ENCODE measurements at places on chromosomes 5 and 9. TPM values are rescaled to one million over a fixed set of nuclear protein-coding genes. Genes with fewer than 3 reads are reported as not detected.

GRCh38 chr5:72020161-72020983 is 86.9 kb upstream of the MAP1B start:
- no peak for DNase-seq

- no peak for DNase-seq
Observed at GRCh38 chr5:132469380-132470009, 21.1 kb downstream of the IRF1 start.

DNA sequence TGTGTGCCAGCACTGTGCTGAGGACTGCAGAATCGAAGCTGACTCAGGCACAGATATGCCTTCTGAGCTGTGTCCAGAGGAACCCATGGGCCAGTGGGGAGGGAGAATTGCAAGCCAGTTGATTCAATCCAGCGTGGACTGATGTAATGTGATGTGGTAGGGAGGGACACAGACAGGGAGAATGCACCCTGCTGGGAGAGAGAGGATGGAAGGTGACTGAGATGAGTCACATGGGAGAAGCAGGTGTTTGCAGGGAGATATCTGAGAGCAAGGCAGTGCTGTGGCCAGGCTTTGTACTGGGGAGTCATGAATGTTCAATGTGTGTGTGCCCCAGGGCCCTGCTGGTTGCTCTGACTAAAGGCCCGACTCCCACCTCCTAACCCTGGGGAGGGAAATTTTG is 75.7 kb downstream of the IRX1 start:
- no peak for DNase-seq

DNA sequence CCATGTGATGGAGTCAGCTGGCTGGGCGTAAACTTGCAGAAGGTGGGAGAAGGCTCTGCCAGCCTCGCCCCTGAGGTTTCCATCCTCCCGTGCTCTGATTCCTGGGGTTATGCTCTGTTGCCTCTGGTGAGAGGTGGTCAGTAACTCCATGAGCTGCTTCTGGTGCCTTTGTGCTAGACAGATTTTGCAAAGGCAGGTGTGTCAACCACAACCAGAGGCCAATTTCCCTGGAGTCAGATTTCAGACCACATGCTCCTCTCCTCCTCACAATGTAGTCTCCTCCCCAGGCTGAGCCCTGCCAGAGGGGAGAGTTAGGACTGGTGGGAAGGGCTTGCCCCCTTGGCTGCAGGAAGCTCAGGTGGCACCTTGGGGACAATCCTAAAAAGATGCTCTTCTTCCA is 38.8 kb upstream of the TENT4A start:
- DNase-seq: no peak

GRCh38 chr9:71620746-71621145 is 147.6 kb downstream of the CEMIP2 start:
- peak; percentile 82 for DNase-seq

DNA sequence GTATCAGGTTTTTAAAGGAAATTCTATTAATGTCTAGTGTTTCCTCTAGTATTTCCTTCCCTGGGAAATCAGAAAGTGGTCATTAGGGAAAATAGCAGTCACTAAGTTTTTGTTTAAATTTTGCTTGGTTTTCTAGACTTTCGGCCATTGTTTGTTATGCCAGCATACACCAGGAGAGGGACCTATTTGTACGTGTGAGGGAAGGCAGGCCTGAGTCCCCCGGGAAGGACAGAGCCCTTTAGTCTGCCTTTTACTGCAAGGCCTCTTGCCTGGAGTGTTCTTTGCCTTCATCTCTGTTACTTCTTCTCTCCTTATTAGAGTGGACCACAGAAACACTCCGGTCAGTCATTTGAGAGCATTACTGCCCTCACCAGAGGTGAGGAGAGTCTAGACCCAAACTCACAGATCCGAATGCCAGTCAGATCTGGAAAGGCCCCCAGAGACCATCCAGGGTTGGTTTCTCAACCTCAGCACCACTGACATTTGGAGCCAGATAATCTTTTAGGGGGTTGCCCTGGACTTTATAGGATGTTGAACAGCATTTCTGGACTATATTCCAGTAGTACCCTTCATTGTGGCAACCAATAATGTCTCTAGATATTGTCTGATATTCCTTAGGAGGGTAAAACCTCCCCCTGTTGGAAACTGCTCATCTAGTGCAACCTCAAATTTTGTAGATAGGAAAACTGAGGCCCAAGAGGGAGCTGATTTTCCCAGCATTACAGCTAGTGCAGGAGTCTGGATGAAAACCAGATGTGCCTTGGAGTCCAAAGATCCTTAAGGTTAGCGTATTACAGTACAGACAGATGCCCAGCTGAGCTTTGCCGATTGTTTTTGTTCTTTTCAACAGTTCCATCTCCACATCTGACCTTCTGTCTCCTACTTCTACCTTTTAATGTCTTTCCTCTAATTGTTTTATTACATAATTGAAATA is 93.0 kb upstream of the NIPAL4 start:
- no peak for DNase-seq

GRCh38 chr9:109859447-109859846 is 79.4 kb downstream of the PALM2AKAP2 start:
- DNase-seq: no peak

DNA sequence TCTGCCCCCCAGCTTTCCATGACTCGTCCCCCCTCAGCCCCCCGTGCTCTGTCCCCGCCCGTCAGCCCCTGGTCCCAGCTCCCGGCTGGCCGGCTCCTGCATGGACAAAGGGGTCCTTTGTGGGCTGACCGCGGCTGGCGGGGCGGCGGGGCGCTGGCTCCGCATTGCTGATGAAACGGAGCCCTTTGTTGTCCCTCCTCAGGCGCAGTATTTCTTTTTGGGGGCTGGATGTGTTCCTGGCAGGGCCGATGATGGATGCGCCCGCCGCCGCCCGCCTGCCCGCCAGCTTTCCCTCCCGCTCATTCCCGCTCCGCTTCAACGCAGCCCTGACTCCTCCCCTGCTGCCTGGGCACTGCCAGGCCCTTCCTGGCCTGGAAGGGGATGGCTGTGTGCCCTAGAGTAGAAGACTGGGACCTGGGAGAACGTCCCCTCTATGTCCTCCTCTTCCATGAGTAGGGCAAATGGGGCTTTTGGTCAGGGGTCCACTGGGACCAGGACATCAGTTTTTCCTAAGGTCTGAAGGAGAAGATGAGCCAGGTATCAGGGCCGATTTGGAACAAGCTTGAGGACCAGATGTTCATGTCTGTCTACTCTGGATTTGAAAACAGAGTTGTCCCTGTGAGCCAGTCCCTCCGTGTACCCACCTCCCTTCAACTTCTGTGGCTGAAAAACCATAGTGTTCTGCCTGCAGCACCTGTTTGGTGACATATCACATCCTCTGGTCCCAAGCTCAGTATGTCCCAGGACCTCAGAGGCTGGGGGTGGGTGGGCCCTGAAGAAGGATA is 29.0 kb downstream of the CXXC5 start:
- DNase-seq: no peak

GRCh38 chr5:138676556-138677193 is 76.5 kb upstream of the CTNNA1 start:
- DNase-seq: no peak

DNA sequence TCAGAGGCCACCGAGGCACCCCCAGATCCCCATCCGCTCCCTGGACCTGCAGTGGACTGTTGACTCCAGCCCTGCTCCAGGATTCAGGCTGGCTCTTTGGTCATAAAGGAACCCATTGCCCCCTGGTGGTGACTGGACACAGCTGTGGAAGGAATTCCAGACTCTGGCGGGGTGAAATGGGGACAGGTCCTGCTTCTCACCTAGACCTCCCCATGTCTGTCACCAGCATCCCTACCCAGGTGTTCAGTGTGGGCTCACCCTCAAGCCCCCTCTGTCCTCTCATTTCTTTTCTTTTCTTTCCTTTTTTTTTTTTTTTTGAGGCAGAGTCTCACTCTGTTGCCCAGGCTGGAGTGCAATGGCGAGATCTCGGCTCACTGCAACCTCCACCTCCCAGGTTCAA is 25.5 kb upstream of the STXBP1 start:
- DNase-seq: no peak

DNA sequence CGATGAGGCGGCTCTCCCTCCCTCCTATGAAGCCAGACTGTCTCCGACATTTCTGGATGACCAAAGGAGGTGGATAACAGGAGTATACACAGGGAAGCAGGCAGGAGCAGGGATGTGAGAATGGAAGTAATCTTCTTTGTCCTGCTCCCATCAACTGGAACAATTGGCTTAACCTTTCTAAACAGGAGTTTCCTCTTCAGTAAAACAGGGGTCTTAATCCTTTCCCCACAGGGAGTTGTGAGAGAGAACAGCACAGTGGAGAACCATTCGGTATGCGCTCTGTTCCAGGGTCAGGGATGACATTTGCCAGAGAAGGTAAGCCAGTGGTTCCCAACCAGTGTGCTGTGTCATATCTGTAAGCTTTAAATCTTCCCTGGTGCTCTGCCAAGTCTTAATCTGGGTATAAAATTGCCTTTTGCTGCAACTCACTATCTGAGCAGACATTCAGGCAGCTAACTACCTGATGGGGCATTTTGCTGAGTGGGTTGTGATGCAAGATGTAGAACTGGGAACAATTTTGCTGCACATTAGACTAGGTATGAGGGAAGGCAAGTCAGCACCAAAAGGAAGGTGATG is 294.8 kb upstream of the KIF2A start:
- DNase-seq: no peak

DNA sequence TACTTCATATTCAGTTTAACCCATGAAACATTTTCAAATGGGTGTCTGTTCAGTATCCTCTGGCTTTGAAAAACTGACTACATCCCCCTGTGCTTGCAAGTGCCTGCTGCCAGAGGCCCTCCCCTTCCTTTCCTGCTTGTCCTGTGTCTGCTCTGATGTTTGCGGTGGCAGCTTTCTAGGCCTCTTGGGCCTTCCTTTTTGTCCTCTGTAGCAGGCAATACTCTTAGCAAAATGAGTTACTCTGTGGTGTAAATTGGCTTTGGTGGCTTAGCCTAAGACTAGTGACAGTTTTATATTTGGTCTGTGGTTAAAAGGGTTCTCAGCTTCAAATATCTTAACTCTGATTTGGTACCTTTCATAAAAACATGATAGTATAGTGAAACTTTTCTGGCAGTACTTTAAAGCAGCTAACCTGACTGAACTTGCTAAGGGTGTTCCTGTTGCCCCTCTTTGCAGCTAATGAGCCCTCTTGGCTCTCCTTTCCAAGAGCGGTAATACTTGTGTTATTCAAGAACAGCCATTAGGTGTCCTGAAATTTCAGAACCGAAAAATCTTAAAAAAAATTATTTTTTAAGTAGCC is 76.6 kb downstream of the GOLM1 start:
- no peak for DNase-seq

GRCh38 chr9:2243666-2244555 is 228.8 kb downstream of the SMARCA2 start:
- no peak for DNase-seq

DNA sequence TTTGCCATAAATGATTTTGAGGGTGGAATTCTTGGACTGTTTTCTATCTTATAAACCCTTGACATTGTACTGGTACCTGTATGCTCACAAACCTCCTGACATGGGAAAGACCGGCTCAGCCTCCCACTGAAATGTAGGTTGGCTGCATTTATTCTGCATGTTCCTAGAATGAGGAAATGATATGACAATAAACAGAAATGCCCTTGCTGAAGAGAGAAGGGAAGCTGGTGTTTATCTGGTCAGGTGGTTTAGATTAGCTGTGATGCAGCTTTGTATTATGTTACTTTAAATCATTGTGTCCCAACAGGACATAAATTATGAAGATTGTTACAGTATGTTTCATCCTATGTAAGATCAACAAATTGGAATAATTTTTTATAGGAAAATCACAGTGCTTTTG is 23.1 kb upstream of the CATSPER3 start:
- no peak for DNase-seq

- DNase-seq: no peak
Observed at GRCh38 chr9:110949081-110949480, 89.2 kb downstream of the LPAR1 start.

DNA sequence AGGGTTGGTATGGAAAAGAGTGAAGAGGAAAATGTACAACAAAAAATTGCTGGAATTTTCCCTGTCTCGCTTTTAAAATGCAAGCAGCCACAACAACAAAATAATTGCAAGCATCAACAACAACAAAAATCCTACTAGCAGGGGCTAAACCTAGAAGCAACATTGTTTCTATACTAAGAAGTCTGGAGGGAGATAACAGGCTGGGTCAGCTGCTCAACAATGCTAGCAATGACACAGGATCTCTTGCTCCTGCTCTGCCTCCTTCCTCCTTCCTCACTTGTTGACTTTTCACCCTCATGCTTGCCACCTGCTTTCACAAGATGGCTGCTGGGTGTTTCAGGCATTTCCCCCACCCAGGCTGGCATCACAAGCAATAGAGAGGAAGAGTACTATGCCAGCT is 7.6 kb upstream of the AOPEP start:
- DNase-seq: no peak

DNA sequence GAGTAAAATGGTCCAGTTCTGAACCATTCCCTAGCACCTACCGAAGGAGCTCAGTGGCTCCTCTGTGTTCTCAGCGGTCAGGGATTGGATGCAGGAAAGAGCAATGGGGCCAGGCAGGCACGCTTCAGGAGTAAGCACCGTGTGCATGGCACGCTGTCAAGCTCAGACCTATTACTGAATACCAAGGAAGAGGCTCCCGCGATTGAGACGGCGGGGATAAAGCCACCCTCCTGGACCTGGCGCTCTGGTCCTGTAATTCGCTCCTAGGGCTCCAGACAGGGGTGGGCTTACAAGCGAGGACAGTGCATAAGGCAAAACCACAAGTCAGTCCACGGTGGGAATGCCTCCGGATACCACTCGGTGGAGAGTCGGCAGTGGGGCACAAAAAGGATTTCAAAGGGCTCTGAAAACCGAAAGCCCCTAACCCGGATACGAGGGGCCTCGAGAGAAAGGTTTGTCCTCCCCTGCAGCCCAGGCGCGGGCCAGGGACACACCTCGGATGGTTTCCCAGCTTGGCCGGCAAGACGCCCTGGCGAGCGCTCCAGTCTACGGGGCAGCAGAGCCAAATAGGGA is 988 bp downstream of the OXCT1 start:
- no peak for DNase-seq

DNA sequence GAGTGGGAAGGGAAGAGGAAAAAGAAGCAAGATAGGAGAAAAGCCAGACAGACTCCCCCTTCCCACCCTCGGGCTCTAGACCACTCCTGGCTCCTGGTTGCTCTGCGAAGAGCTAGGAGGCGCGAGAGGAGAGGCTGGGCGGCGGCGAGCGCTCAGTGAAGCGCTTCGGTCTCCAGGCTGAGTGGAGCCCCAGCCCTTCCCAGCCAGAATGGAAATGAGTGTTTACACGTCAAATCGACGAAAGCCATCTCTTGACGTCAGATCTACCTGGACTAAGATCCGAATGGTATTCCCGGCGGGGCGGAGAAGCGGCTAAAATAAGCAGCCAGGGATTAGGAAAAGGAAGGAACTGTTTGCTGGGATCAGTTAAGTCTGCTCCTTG is at the start of gene PCSK1:
TSS of gene PCSK1 (minus strand) at position 183 of the 382 bp plus-strand sequence. CDS start 206 bp downstream, outside the sequence.
- no peak for DNase-seq

CMBL gene
- total RNA-seq: 25.3 TPM

MLANA gene
- 1.7 TPM for total RNA-seq

NR4A3 gene
- 4.0 TPM for total RNA-seq

GPBP1 gene
- total RNA-seq: 147 TPM

CCNJL gene
- total RNA-seq: 5.0 TPM

KCNV2 gene
- total RNA-seq: not detected

PCDH1 gene
- total RNA-seq: 25.5 TPM

DOK3 gene
- 3.4 TPM for total RNA-seq

HSPA5 gene
- 86.9 TPM for total RNA-seq

NSA2 gene
- 51.7 TPM for total RNA-seq
